ENCODE measurements at places on chromosomes 7 and 10.

DNA sequence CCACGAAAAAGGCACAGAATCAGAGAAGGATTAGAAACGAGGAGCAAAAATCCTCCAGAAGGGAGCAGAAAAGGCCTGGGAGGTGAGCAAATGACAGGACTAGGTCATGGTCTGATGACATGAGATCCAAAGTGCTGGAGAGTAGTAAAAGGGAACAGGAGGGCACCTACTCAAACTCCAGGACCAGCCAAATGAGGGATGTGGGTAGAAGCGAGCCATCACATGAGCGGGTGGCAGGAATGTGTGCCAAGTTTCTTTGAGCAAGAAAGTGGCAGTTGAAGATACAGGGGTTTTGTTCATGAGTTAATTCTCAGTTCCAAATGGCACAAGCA, 112.6 kb downstream of the RNF32 start:
- DNase-seq = no peak

- peak; percentile 51 for DNase-seq
Observed at GRCh38 chr7:66847879-66848790, 72.9 kb upstream of the TMEM248 start.

DNA sequence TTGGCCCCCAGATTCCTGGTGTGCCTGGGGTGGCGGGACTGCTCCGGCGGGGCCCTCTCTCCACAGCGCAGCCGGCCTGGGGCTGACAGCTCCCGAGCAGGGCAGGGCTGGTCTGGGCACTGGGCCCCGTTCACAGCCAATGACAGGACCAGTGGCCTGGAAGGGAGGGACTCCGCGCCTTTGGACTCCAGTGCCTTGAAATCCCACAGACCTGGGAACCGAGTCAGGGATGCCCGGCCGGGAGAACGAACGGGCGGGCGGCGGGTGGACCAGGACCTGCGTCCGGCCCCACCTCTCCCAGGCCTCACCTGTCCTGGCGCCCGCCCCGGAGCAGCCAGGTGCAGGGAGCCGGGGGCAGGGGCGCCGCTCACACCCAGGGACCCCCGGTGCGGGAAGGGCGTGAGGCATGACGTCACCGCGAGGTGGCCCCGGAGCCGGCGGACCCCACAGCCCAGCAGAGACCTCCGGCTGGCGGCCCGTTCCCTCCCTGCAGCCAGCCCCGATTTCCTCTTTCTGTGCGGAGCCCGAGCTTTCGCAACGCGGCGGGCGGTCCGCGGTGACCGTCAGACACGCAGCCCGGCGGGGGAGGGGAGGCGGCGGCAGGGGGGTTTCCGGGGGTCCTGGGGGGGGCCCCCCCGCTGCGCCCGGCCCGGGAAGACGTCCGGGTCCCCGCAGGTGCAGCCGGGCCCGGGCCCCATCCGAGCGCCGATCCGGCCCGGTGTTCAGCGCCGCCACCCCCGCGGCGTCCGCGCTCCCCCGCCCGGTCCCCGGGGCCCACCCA, 743 bp downstream of the ADAP1 start:
- DNase-seq = no peak

DNA sequence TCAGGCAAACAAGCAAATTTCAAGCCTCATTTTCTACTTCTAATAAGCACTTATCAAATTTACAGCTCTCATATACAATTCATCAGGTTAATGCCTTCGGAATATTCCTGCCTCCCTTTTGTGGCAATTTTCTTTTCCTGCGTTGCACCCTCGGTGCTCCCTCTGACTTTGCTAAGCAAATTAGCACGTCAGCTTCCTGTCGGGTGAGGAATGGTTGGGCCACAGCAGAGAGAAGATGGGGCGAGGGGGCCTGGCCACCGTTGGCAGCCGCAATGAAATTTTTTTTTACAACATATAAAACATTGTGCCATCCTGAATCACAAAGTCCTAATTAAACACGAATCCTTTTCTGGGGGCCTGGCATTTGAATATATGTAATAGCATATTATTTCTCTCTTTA, 28.1 kb downstream of the ELFN1 start:
- no peak for DNase-seq

GRCh38 chr10:124279298-124279697, 139.4 kb downstream of the OAT start:
- no peak for DNase-seq

GRCh38 chr10:114388275-114388674, 16.0 kb downstream of the AFAP1L2 start:
- no peak for DNase-seq

DNA sequence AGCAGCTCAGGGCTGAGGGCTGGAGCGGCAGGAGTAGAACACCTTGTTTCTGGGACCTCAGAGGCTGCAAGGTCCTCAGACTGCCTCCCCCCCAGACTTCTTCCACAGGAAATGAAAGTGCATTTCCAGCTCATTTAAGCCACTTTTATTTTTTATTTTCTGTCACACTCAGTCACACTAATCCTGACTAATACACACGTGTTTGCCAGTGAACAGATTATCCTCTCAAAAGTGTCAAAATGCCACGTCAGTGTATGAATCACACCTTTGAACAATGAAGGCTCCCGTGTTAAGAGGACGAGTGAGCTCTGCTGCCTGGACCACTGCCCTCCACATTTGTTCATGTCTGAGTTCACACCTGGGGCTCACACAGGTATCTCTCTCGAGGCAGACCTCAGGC, 488.5 kb downstream of the DNAJB6 start:
- DNase-seq = no peak

GRCh38 chr10:89221919-89222318, 14.8 kb upstream of the CH25H start:
- DNase-seq = no peak
